ENCODE measurements at places on chromosomes 2 and 18.

DNA sequence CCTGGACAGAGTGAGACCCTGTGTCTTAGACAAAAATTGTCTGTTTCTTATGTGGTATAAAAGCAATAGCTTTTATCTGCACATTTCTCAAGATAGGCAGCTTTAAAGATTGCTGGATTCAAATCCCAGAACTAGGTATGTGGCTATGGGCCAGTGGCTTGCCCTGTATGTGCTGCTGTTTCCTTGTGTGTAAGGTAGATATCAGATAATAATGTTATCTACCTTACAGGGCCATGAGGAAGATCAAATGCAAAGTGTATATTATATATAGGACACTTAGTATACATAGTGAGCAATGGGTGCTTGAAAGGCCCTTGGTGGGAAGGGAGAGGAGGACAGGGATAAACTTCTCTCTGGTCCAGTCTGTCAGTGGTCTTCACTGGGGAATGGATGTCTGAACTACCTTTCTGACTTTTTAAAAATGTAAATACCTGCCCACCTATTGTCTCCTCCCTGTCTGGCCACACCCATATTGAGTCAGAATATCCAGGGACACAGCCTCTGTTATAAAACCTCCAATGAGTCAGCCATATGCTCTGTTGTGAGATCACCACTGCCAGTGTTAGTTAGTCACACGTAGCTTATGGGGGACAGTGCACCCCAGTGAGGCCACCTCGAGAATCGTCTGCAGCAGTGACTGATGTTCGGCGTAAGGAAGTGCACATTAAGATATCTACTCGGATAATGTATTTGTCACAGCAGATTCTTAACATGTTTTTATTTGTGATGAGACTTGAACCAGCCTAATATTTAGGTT, 383.4 kb downstream of the PTPRM start:
- no peak for DNase-seq

DNA sequence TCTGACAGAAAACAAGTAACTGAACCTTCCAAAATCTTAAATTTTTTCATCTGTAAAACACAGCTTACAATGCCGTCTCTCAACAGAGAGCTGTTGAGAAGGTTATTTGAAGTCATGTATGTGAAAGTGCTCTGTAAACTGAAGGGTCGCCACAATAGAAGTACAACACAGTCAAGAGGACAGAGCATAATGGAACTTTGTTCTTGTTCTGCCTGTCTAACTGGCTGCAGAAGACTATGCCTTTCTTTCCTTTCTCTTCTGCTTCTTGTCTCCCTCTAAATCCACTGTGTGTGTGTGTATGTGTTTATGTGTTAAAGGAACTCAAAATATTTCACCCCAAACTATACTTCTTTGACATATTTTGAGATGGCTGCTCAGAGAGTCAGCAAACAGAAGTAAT, 365.8 kb upstream of the RND3 start:
- no peak for DNase-seq

GRCh38 chr2:169796441-169796840, 2.2 kb upstream of the SSB start:
- no peak for DNase-seq

DNA sequence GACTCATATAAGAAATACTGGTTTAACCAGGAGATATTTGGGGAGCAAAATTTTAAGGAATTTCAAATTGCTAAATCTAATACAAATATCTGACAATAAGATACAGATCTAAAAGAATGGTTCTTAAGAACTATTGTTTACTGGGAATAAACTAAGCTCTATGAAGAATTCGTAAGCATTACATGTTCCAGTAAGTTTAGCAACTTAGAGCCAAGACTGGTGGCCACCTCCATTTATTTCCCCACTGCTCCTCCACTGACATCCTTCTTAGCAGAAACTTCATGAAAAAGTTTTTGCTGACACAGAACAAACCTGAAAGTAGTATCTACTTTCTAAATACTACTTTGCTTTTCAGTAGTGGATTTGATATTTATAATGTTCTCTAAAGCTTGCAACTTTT, 83.0 kb downstream of the ACSL3 start:
- no peak for DNase-seq

GRCh38 chr2:29012211-29012681, 31.1 kb downstream of the TOGARAM2 start:
- no peak for DNase-seq
